OCI-M1 (cell line): ENCODE measurements at places on chromosomes 7 and 10.

DNA sequence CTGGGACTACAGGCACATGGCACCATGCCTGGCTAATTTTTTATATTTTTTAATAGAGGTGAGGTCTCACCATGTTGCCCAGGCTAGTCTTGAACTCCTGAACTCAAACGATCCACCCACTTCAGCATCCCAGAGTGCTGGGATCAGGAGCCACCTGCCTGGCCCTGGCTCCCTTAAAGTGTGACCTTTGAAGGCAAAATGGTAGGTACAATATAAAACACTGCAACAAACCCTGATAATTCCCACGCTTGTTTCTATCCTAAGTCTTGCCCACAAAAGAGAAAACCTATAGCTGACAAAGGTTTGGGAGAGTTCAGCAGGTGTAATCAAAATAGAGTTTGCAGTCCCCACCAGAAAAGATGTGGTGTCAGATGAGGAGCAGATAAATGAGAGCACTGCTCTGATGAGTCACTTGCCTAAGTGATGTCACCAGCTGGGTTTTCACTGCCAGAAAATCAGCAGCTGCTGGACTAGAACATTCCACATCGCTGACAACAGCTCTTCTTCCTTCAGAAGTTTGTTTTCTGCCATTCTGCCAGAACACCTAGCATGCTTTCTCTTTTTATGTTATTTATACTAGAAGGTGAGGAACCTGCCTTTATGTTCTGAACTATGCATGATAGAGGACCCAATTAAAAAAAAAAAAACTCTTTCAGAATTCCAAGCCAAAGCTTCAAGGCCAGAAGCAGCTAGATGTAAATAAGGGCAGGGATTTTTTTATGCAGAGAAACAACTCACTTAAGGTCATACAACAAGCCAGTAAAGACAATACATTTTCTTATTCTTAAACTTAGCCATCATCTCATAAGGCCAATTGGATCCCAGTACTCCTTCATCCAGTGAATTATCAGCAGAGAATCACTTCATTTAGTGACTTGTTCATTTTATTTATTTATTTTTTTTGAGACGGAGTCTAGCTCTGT, 18.0 kb downstream of the PURB start:
- peak; percentile 21 for DNase-seq

- no peak for DNase-seq
Measured at GRCh38 chr10:69802424-69803161, 887 bp downstream of the COL13A1 start.

DNA sequence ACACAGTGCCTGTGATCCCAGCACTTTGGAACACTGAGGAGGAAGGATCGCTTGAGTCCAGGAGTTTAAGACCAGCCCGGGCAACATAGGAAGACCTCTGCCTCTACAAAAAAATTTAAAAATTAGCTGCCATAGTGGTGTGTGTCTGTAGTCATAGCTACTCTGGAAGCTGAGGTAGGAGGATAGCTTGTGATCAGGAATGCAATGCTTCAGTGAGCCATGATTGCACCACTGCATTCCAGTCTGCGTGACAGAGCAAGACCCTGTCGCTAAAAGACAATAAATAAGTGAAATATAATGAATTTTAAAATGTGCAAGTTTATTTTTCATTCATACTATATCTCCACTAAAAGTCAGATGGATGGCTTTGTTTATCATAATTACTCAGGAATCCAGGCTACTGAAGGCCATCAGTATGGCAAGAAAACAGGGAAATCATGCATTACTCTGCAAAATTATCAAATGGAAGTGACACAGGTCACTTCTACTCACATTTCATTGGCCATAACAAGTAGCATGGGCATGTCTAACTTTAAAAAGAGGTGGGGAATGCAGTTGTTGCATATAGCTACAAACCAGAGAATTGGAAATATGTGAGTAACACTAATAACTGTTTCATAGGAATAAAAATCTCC, 32.9 kb upstream of the FAM3C start:
- no peak for DNase-seq

DNA sequence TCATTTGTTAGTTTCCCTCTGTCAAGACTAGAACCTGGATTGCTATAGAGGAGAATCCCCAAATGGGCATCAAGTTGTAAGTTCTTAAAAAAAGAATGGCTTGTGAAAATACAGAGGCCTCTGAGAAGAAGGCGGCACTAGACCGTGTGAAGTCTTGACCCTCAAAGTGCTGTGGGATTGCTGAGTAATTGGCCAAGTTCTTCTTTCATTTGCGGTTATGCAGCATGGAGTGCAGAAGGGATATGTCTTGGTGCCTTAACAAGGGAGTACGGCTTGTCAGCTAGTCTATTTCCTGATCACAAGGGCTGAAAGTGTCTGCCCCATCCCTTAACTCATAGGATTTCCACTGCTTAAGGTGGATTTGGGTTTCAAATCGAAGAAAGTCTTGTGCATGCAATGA, 81.2 kb downstream of the MKX start:
- peak; percentile 66 for DNase-seq

- no peak for DNase-seq
Measured at GRCh38 chr7:120760050-120760449, 97.9 kb downstream of the TSPAN12 start.

DNA sequence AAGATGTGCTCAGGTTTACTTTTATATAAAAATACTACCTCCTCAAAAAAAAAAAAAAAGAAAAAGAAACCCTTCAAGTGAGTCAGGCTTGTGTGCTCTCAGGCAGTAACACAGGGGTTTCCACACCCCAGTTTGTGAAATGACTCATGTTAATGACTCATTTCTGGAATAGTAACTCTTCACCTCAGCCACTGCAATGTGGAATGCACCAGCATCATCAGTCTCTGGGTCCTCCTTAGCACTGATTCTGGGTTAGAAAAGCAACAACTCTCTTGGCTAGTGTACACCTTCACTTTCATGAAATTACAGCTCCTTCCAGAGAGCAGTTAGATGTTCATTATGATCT, 110.6 kb downstream of the EMX2 start:
- DNase-seq = no peak

GRCh38 chr10:12586741-12587140, 237.4 kb downstream of the CAMK1D start:
- DNase-seq = no peak

DNA sequence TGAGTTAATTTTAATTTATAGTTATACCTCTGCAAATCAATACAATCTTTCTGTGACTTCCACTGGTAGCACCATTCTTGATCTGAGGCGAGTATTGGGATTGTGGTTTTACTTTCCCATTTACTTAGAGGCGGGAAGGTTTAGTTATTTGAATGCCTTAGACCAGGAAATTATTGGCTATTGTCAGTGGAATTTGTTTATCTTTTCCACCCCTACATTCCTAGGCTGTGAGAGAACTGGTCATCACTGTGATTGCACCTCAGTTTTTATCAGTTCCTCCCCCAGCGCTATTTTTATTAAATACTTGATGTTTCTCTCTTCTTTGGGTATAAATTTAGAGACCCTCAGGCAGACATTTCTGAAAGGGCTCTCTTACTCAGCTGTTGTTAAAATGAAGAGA, 29.9 kb downstream of the CDK14 start:
- no peak for DNase-seq

DNA sequence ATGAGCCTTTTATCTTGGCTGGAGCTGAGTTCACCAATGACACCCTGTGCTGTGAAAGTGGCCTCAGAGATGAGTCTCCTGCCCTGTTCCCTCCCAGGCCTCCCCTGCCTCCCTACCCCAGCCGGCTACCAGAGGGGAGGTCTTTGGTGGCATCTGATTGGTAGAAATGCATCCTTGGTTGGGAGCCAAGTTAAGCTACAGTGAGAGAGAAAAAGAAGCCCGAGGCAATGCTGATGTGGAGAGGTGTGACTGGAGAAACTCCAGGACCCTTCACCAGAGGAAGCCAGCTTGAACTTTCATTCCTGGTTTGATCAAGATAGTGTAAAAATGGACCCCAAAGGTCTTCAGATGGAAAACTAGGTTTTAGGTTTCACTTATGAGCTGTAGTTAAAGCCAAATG, 191.1 kb upstream of the TCF7L2 start:
- DNase-seq = no peak

- peak; percentile 69 for DNase-seq
Measured at GRCh38 chr10:79444199-79445119, 965 bp downstream of the ZCCHC24 start.

- no peak for DNase-seq
Measured at GRCh38 chr7:149791-150636, 42.4 kb upstream of the FAM20C start.

- DNase-seq = peak; percentile 0
Measured at GRCh38 chr7:155533827-155534690, 12.3 kb downstream of the CNPY1 start.

- DNase-seq = no peak
Measured at GRCh38 chr7:46755120-46756034, 826.5 kb downstream of the TNS3 start.

GRCh38 chr7:71019706-71020105, 112.2 kb upstream of the GALNT17 start:
- DNase-seq = no peak

DNA sequence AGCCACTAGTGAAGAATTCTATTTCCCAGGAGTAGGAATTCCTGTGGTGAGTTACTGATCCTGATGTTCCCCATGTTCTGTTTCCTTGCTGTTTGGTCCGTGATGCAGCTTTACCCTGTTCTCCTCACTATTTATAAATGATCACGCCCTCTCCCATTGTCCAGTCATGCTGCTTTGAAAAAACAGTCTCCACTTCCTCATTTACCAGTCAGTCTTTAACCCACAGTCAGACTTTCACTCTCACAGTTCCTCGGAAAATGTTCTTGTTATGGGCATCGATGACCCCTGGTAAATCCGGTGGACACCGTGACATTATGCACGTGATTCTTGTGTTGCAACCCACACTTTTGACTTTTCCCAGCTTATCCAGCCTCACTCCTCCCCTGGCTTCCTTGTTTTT, 14.4 kb downstream of the SCIN start:
- peak; percentile 87 for DNase-seq

DNA sequence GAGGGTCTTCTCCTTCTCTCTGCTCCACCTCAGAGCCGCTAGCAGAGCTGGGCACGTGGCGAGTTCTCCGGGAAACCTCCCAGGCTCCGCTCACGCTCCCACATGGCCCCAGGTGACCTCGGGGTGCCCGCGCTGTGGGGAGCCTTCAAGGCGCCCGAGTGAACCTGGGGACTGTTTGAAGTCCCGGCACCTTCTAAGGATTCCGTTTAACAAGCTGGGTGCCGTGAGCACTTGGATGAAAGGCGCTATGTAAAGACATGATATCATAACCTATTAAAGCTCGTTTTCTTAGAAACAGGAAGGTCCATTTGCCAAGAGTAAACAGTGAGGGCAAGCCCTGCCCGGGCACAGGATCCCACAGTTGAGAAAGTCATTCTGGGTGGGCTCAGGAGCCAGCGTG, 15.8 kb upstream of the MYL10 start:
- DNase-seq = no peak

DNA sequence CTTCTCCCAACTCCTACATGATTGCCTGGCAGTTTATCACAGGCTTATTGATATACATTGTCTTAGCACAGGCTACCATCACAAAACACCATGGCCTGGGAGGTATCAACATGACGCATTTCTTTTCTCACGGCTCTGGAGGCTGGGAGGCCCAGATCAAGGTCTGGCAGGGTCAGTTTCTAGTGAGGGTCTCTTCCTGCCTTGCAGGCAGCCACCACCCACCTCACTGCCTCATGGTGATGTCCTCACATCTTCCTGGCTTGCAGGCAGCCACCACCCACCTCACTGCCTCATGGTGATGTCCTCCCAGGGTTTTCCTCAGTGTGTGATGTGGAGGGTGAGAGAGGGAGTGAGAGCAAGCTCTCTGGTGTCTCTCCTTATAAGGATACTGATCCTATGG, 599.3 kb upstream of the MKI67 start:
- DNase-seq = no peak

DNA sequence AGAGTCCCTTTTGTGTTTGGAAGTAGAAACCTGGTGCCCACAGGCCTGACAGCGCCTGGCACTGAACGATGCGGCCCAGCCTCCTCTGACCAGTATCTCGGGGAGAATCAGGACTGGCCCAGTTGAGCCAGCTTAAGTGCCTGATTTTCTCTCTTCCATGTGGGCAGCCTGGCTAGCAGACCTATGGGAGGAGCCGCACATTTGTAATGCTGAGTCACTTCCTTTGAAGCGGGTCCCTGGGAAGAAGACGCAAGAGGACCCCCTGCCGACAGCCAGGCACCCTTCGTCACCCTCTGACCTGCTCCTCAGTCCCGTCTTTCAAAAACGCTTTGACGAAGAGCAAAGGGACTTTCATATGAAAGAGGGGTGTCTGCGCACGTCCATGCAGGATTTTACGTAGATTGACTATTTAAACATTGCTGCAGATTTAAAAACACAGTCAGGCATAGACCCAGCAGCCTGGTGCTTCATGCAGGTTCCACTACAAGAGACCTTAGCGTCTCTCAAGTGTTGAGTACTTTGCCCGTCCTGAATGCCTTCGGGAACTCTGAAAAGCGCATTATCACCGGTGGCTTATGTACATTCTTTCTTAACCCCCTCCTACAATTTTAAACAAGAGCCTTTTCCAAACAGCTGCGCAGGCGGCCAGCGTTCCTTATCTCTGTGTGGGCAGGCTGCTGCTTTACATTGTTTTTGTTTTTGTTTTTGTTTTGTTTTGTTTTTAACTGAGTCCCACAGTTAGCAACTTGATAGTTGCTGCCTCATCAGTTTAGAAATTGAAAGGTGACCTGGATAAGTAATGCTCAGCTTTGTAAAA, 36.5 kb upstream of the AP5Z1 start:
- no peak for DNase-seq

DNA sequence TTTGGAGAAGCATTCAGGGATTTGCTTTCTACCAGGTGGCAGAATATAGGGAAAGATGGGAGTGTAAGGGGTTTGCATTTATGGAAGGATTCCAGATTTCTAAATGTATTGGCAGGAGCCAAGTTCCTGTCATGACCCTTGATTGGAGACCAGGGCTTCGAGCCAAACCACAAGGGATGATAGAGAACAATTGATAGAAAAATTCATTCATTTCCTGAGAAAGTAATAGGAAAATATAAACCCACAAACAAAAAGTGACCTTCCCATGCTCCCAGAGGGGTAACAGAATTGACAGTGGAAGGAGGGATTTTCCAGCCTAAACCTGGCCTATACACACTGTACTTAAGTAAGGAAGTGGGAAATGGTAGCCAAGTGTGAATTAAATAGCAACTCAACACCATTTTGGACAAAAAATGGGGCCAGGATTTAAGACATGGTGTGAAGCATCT, 22.4 kb upstream of the IFIT2 start:
- peak; percentile 23 for DNase-seq

DNA sequence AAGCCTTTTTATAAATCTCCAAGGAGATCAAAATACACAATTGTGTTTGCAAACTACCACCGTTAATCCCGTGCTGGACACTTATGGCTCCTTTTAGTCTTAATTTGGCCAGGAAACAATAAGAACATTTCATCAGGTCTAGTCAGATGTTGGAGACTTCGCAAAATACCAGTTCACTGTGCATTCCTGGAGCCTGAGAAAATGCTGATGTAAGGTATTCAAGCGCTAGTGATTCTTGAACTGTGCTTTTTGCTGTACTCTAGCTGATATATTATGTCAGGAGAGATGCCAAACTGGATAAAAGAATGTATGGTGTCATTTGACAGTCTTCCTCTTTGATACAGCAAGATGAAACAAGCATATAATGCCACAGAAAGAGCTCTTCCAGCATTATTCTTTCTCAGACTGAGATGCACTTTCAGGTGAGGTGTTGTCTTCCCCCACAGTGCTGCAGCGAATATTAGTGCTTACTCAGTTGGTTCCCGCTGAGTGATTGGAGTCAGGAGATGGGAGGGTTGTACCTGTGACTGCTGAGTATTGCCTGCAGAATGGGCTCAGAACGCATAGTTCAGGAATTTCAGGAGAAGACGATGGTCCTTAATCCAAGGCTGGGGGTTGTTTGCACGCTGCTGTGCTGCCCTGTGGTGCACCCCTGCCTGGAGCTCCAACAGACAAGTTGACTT, 59.2 kb downstream of the OGDH start:
- no peak for DNase-seq

- DNase-seq = no peak
Measured at GRCh38 chr7:18828260-18828993, 289.0 kb downstream of the TWIST1 start.
